Stimulated activated CD4-positive, alpha-beta T cell treated with anti-CD3 and anti-CD28 coated beads, Interleukin-4, amount 100 ng/mL, for 4 hours (primary cell): ENCODE measurements at places on chromosomes 4 and X.

DNA sequence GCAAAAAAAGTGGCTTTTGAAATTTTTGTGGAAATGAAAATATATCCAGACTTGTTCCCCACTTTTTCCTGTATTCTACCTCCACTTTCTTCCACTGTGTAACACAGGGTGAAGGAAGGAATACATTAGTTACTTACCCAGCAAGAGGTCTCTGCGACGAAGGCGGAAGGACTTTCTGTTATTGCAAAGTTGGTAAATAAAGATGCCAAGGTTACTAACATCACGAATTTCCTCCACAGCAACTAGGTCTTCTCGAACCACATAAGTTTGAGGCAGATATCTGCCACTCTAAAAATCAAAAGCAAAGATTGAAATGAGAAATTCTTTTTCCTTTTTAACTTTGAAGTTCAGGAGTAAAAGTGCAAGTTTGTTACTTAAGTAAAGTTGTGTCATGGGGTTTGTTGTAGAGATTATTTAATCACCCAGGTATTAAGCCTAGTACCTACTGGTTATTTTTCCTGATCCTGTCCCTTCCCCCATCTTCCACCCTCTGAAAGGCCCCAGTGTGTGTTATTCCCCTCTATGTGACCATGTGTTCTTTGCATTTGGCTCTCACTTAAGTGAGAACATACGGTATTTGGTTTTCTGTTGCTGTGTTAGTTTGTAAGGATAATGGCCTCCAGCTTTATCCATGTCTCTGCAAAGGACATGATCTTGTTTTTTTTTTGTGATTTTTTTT is 5.8 kb downstream of the ITM2A start:
- DNase-seq: no peak

GRCh38 chr4:77022560-77023179 is 53.1 kb downstream of the CCNI start:
- DNase-seq: no peak

DNA sequence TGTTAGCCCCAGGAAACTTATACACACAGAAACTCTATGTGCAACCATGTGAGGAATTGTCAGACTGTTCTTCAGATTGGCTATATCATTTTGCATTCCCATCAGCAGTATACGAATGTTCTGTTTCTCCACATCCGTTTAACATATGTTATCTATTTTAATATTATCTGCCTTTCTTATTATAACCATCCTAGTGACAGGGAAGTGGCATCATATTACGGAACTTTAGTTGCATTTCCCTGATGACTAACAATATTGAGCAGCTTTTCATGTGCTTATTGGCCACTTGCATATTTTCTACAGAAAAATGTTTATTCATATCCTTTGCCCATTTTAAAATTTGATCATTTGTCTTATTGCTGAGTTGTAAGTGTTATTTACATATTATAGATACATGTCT is 36.5 kb upstream of the IL15 start:
- no peak for DNase-seq

DNA sequence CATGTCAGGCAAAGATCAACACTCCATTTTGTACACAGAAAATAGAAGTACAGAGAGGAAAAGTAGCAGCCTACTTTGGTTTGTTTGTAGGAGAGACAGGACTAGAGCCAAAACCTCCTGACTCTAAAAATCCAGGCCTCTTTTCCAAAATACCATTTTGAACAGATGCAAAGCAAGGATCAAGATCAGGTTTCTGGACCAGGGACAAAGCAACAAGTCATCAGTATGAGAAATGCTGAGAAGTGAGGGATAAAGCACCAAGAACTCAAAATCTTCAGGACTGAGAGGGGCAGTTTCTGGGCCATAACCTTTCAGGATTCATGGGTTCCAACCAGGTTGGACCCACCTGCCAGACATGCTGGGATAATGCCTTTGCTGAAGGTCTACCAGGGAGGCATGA is 36.6 kb upstream of the MBTPS2 start:
- no peak for DNase-seq

DNA sequence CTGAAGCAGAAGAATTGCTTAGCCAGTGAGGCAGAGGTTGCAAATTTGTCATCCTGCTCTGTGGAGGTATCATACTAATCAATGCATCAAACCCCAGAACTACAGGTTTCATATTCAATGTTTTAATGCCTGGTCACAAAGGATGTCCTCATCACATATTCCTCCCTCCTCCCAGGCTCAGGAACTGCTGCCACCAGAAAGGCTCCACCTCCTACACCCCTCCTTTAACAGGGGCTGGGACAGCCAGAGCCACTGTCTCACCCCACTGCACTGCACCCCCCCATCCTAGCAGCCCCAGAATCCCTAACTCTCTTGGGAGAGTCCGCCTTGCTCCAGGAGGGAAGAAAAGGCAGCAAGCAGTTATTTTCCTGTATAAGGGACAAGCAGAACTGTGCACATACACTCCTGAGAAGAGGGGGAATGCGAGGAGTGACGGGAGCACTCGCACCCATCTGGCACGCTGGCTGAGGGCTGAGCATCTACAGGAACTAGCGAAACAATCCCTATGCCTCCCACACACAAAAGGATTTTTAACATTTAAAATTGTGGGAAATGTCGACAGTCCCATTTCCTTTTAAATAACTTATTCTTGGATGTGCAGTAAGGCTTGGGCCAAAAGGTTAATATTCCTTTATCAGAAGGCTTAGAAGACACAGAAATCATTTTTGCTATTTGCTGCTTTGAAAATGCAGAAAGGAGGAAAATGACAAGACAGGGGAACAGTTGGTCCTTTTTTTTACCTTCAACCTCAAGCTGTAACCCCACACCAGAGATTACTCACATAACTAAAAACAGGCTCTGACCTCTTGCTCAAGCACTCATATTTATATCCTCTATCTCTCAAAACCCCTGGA is 27.8 kb downstream of the CD99L2 start:
- no peak for DNase-seq

DNA sequence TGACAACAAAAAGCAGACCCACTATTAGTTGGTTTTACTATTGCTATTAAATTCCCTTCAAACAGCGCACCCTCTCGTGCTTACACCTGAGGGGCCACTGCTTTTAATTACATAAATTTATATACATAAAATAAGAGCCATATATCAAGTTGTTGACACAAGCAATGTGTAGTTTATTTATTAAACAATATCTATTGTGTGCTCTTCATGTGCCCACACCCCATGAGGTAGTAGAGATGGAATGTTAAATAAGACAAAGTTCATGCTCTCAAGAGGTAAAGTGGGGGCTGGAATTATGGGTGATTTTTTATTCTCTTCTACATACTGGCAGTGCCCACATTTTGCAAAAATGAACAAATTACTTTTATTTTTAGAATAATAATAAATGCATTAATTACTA is 47.3 kb downstream of the KCNIP4 start:
- DNase-seq: no peak

- no peak for DNase-seq
These were observed 133.1 kb downstream of the JADE1 start for GRCh38 chr4:128942607-128943006.

DNA sequence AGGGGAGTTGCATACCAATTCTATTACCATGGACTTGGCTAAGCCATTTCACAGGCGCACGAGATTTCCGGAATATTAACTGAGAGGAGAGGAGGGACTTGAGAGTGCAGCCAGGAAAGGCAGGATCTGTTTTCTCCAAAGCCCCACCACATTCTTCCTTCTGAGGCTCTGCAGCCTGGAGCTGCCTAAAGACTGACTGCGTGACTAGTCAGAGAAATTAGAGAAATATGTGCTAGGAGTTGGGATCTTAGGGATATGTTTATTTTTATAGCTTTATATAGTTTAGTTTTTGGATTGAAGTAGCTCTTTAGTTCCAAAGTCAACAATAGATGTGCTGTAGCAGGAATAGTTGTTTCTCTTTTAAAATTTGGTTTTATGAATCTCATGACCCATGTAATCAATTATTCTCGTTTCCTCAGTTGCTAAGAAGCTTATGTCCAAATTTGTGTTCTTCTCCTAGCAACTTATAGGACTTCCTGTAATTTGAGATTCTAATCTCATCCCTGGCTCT is 300.1 kb upstream of the DDX53 start:
- DNase-seq: no peak

DNA sequence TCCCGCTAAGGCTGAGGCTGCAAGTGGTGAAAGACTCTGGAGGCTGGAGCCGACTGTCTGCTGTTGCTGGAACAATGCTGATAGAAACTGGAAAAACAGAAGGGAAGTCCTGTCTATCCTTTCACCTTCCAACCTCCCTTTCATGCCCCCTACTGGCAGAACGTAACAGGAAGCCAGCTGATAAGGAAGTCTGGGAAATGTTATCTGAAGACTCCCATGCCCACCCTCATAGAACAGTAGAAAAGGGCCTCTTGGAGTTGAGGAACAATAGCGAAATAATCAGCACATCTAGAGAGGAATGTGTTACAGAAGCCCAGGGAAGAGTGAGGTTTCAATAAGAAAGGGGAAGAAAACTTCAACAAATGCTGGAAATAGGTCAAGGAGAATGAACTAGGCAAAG is 117.1 kb upstream of the DKK2 start:
- no peak for DNase-seq

DNA sequence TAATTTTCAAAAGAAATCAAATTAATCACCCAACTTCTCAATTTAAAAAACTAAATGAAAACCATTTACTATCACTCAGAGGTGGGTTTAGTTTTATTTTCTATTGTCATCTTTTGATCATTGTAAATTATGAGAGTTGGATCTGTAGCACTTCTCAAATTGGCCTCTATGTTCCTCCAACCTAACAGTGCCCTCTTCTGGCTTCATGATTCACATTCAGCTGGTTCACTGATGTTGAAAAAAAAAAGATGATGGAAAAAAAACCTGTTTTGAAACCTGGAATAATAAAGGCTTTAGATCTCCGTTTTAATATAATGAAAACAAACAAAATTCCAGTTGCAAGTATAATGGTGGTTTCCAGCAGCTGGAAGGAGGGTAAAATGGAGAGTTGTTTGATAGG is 2.4 kb upstream of the NBDY start:
- peak; percentile 1 for DNase-seq

GRCh38 chr4:7476820-7477219 is 42.1 kb upstream of the PSAPL1 start:
- no peak for DNase-seq

- DNase-seq: no peak
These were observed 26.6 kb upstream of the HTRA3 start for GRCh38 chr4:8242782-8243560.
